ENCODE measurements at places on chromosomes 2 and 18. TPM values are rescaled to one million over a fixed set of nuclear protein-coding genes. Genes with fewer than 3 reads are reported as not detected.

The PMS1 gene
- total RNA-seq = 27.2 TPM

The KCNG2 gene
- total RNA-seq = not detected

The CCDC102B gene
- 17.2 TPM for total RNA-seq

The C2orf74 gene
- total RNA-seq = 6.8 TPM
